Activated CD4-positive, alpha-beta T cell treated with anti-CD3 and anti-CD28 coated beads, Interleukin-2, amount 50 U/mL, for 48 hours (primary cell): ENCODE measurements at places on chromosomes 5 and 9.

DNA sequence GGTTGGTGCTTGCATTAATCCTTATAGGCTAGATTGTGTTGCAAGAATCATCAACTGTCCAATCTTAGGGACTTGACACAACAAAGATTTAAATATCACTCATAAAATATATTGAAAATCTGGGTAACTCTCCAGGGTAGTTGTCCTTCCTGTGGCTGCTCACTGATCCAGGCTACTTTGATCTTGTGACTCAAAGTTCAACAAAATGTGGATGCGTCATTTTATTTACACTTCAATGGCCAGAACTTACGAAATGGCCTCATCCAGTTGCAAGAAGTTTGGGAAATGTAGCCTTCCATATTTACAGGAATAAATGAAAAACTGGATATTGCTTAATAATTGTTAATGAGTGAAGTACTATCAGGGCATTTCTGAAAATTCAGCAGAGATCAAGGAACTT is 235.5 kb upstream of the ACTBL2 start:
- DNase-seq: no peak

DNA sequence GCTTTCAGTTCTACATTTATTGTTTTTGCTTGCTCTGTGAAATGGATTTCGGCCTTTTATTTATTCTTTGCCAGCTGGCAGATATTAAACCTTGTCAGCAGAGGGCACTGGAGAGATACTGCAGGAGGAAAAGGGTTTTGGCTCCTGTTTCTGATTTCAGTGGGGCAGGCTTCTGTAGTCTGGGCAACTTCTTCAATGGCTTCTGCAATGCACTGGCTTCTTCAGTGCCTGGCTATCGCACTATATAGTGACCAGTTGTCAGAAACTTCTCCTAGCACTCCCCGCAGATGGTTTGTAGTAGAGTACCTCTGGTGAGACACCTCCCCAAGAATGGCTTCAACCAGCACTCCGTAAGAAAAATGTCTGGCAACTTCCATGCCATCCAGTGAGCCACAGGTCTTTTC is 3.2 kb upstream of the NFX1 start:
- no peak for DNase-seq

DNA sequence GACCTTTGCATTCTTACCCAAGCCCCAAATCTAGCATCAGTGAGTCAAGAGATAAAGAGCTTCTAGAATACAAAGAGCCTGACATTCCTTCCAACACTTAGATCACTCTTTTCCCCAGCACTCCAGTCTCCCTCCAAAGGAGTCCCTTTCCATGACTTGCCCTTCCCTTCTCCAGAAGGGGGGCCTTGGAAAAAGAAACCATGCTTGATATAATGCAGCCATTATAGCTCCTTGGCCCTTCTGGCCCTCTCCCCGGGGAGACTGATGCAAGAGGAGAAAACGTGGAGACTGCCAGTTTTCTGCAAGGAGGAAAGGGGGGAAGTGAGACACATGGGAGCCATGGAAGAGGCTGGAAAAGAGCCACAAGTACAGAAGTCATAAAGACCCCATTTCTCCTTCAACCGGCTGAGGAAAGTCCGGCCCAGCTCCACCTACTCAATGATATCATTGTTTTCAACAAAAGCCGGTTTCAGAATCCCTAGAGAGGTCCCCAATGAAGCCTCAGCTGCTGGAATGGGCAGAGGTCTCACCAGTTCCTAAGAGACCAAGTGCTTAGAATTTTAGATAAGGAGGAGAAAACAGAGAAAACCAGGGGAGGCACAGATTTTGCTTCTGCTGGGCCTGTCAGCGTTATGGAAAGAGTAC is 29.0 kb downstream of the ADAM19 start:
- no peak for DNase-seq

GRCh38 chr9:105127863-105128220 is 116.6 kb upstream of the SLC44A1 start:
- peak; percentile 21 for DNase-seq

DNA sequence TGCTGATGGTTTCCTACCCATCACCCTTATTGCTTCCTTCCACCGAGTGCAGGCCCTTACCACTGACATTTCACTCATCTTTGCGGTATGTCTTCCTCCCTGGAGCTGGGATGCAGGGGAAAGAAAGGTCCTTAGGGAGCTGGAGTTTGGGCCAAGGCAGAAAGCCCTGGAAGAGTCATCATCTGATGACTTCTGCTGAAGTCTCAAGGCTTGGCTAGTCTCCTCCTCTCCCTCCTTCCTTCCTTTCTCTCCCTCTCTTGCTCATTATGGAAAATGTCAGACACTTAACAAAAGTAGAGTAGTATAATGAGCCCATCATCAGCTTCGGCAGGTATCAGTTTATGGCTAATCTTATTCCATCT is 40.0 kb downstream of the LARP1 start:
- no peak for DNase-seq

GRCh38 chr9:18343784-18344183 is 130.2 kb upstream of the ADAMTSL1 start:
- DNase-seq: no peak

GRCh38 chr9:128245421-128246151 is 30.2 kb downstream of the GOLGA2 start:
- DNase-seq: no peak
